ENCODE measurements at places on chromosomes 11 and 22.

DNA sequence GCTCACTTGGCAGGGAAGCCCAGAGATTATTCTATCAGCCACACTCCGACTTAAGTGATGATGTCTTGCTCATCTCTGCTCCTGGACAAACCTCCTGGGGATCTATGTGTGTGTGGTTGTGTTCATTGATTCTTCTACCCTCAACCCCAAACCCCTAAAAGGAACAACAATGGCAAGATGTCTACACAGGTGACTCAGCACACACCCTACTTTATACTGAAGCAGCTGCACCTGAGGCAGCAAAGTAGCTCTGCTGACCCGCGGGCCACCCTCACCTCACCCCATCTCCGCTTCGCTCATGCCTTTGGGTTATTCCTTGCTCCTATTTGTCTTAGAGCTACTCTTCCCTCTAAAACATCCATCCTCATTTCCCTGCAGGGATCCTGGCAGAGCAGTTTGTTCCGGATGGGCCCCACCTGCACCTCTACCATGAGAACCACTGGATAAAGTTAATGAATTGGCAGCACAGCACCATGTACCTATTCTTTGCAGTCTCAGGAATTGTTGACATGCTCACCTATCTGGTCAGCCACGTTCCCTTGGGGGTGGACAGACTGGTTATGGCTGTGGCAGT, 38.7 kb downstream of the TMEM45B start:
- H3K36me3 ChIP-seq = peaks cover 5% of the 10 kb centered on the region
- H3K27ac ChIP-seq = no peak overlapping the region
- no peaks in the 10 kb centered on the region for H3K4me1 ChIP-seq
- no peak overlapping the region for H3K4me3 ChIP-seq

GRCh38 chr22:29842740-29843139, 4.7 kb upstream of the ASCC2 start:
- H3K4me1 ChIP-seq = peaks cover 11% of the 10 kb centered on the region
- H3K27me3 ChIP-seq = no peaks in the 10 kb centered on the region
- DNase-seq = no peak
- H3K4me3 ChIP-seq = no peak overlapping the region
- no peak overlapping the region for H3K27ac ChIP-seq

- H3K27ac ChIP-seq = no peak overlapping the region
- H3K36me3 ChIP-seq = no peaks in the 10 kb centered on the region
- H3K4me3 ChIP-seq = no peak overlapping the region
- DNase-seq = no peak
- H3K27me3 ChIP-seq = peaks cover 44% of the 10 kb centered on the region
- no peaks in the 10 kb centered on the region for H3K4me1 ChIP-seq
Measured at GRCh38 chr11:64492561-64492960, 98.5 kb upstream of the SLC22A12 start.

DNA sequence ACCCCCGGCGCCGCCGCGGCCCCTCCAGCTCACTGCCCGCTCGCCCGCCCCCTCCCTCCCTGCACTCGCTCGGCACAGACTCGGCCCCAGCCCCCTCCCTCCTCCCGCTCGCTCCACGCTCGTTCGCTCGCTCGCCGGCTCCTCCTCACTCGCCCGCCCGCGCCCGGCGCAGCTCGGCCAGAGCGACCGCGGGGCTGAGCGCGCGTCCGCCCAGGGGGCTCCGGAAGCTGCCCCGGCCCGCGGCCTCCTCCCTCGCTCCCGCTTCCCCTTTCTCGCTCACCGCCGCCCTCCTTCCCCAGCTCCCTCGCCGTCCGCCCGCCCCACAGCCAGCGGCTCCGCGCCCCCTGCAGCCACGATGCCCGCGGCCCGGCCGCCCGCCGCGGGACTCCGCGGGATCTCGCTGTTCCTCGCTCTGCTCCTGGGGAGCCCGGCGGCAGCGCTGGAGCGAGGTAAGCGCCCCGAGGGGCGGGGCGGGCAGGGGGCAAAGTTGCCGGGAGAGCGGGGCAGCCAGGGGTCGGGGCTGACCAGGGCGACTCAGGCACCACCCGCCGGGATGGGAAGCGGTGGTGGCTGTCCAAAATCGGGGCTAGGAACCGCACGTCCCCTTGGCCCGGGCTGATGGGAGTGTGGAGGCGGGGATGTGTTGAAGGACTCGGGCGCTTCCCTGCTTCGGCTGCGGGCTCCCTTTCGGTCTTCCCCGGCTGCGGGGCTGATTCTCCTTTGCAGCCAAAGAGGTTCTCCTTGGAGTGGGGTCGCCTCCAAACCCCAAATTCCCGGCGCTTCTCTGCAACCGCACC, at the start of gene SEZ6L:
Gene SEZ6L (plus strand): TSS at position 148 of the 797 bp plus-strand sequence. CDS start 208 bp downstream, at position 356.
- DNase-seq = peak; percentile 82
- no peak within 1 kb of the TSS for H3K27ac ChIP-seq
- no peaks in the 10 kb centered on the region for H3K36me3 ChIP-seq
- H3K27me3 ChIP-seq = peaks cover 72% of the 10 kb centered on the region
- H3K4me3 ChIP-seq = peak within 1 kb of the TSS; percentile 62
- peaks cover 10% of the 10 kb centered on the region for H3K4me1 ChIP-seq

DNA sequence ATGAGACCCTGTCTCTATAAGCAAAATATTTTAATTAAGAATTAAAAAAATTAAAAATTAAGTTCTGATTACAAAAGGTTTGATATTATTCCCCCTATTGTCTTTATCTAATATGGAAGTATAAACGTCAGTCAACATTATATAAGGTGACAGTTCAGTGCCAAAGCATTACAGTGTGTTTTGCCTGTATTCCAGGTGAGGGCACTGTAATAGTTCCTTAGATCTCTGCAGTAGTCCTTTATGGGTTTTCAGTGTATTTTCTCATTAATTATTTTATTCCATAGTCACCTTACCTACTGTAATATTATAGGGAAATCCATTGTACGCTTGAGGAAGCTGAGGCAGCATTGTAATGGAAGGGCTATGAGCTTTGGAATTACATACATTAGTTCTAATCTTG, 33.0 kb downstream of the FAR1 start:
- H3K36me3 ChIP-seq = peaks cover 27% of the 10 kb centered on the region
- no peaks in the 10 kb centered on the region for H3K27me3 ChIP-seq
- peaks cover 4% of the 10 kb centered on the region for H3K4me1 ChIP-seq
- H3K4me3 ChIP-seq = no peak overlapping the region
- DNase-seq = no peak
- H3K27ac ChIP-seq = no peak overlapping the region

DNA sequence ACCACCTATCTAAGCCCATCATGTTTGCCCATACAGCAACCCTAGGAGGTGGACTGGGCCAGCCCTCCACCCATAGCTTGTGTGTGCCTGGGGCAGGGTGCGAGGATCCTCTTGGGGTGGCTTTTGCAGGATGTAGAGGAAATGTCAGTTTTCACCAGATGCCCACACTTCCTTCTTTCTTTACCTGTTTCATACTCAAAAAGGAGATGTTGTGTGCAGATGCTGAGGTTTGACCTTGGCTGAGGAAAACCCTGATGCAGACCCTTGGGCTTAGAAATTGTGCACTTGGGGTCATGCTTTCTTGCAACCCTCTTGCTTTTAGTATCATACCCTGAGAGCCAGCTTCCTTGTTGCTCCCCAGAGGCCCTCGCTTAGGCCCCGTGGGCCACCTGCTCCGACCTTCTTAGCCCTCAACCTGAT, 2.2 kb downstream of the HTR3A start:
- H3K27ac ChIP-seq = no peak overlapping the region
- H3K27me3 ChIP-seq = peaks cover 25% of the 10 kb centered on the region
- H3K4me3 ChIP-seq = no peak overlapping the region
- no peaks in the 10 kb centered on the region for H3K4me1 ChIP-seq
- H3K36me3 ChIP-seq = no peaks in the 10 kb centered on the region

DNA sequence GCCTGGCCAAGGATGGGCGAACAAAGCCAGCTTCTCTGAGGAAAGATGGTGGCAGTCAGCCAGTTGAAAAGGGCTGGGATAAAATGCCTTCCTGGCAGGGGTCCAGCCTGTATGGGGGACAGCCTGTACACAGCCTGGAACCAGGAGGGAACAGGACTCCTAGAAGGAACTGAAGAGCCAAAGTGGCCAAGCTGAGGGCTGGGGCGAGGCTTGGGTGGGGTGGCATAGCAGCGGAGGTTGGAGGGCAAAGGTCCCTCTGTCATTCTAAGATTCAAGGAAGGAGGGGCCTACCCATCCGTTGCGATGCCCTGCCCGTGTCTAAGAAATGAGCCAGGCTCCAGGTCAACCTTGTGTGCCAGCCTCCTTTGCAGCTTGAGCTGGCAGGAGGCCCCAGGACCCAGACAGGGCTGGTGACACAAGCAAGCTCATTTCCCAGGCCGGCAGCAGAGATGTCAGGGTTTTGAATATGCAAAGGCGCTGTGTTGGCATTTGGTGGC, 22.6 kb downstream of the FADD start:
- H3K27me3 ChIP-seq = peaks cover 6% of the 10 kb centered on the region
- H3K27ac ChIP-seq = no peak overlapping the region
- H3K4me3 ChIP-seq = no peak overlapping the region
- H3K4me1 ChIP-seq = peaks cover 12% of the 10 kb centered on the region

- no peaks in the 10 kb centered on the region for H3K4me1 ChIP-seq
- no peak overlapping the region for H3K27ac ChIP-seq
- H3K27me3 ChIP-seq = no peaks in the 10 kb centered on the region
- peaks cover 5% of the 10 kb centered on the region for H3K36me3 ChIP-seq
- no peak for DNase-seq
Measured at GRCh38 chr11:16043617-16044016, 312.7 kb downstream of the SOX6 start.

DNA sequence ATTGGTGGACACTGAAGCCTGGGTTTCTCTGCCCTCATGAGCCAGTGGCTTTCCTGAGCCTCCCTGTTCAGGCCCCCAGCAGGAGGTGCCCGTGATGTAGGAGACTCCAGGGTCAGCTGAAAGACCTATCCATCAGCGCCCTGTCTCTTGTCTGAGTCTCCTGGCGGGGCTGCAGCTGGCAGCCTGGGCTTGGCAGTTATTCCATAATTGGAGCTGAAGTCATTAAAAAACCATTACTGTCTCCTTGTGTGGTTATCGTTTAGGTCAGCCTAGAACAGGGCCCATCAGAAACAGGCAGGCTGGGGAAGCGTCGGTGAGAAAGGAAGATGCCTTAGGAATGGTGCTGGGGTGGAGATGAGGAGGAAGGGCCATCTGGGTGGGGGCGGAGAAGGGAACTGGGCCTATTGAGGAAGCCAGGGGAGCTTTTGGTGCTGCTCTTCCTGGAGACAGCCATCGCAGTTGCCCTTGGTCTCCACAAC, 5.0 kb downstream of the TUB start:
- no peak for DNase-seq
- H3K27me3 ChIP-seq = no peaks in the 10 kb centered on the region
- no peak overlapping the region for H3K27ac ChIP-seq
- H3K36me3 ChIP-seq = no peaks in the 10 kb centered on the region

DNA sequence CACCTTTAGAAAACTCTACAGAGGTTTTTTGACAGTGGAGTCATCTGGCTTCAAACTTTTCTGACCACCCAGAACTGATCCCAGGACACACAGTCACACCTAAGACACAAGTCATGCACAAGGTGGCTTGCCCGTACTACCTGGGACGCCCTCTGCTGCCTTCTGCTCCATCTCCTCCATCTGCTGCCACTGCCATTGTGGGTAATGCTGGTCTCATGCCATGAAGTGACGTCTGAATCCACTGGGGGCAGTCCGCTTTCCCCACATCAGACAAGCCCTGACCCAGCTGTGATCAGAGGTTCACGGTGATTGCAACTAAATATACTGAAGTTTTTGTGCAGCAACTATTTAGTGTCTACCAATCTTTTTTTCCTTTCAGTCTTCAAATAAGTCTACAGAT, 5.4 kb upstream of the NDUFS8 start:
- H3K4me3 ChIP-seq = no peak overlapping the region
- peaks cover 8% of the 10 kb centered on the region for H3K36me3 ChIP-seq
- DNase-seq = no peak
- no peaks in the 10 kb centered on the region for H3K27me3 ChIP-seq
- H3K4me1 ChIP-seq = peaks cover 52% of the 10 kb centered on the region

DNA sequence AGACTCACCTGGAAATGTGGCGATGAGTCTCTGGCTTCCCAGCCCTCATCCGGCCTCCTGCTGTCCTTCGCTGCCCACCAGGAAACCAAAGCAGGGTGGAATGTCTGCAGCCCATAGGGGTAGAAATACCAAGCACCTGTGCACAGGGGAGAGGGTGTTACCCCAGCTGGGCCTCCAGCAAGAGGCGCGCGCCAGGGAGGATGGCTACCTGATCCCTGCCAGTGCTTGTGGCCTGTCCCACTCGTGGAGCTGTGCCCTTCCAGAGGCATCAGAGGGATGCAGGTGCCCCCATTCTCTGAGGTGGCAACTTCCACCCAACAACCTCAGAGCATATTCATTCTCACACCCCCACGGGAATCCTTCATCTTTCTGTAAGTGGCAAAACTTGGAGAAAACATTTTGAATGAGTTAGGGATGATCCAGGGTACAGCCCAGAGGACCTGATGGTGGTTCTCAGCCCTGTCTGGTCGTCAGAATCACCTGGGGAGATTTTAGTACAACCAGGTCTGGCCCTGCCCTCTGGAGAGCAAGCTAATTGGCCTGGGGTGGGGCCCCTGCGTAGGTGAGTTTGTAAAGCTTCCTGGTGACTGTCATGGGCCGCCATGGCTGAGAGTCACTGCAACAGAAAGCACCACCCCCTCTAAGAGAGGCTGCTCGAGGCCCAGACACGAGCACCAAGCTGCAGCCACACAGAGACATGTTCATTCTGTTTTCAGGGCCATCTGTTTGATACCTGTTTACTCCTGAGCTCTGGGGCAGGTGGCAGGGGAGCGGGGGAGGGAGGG, 9.9 kb downstream of the SUN2 start:
- H3K4me3 ChIP-seq = no peak overlapping the region
- H3K27ac ChIP-seq = no peak overlapping the region
- H3K4me1 ChIP-seq = no peaks in the 10 kb centered on the region
- H3K27me3 ChIP-seq = no peaks in the 10 kb centered on the region
- DNase-seq = no peak
- peaks cover 54% of the 10 kb centered on the region for H3K36me3 ChIP-seq

GRCh38 chr11:73184953-73185671, 33.0 kb upstream of the P2RY2 start:
- no peak overlapping the region for H3K4me3 ChIP-seq
- H3K36me3 ChIP-seq = no peaks in the 10 kb centered on the region
- H3K4me1 ChIP-seq = peaks cover 25% of the 10 kb centered on the region
- H3K27me3 ChIP-seq = peaks cover 6% of the 10 kb centered on the region
- DNase-seq = no peak
- H3K27ac ChIP-seq = no peak overlapping the region

- H3K4me3 ChIP-seq = no peak overlapping the region
- H3K27me3 ChIP-seq = no peaks in the 10 kb centered on the region
- no peak overlapping the region for H3K27ac ChIP-seq
- H3K4me1 ChIP-seq = peaks cover 3% of the 10 kb centered on the region
- H3K36me3 ChIP-seq = no peaks in the 10 kb centered on the region
- no peak for DNase-seq
Measured at GRCh38 chr22:36086629-36087254, 58.1 kb upstream of the RBFOX2 start.

DNA sequence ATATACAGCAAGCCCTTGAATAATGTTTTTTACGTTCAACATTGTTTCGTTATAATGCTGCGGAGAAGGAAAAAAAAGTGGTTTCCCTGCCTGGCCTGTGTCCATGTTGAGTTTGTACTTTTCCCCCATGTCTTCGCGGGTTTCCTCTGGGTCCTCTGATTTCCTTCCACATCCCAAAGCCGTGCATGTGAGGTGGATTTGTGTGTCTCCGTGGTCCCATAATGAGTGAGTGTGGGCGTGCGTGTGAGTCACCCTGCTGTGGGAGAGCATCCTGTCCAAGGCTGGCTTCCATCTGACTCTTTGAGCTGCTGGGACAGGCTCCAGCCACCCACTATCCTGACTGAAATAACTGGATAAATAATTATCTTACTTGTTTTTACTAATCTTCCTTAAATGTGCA, 29.6 kb upstream of the SNX19 start:
- no peak overlapping the region for H3K27ac ChIP-seq
- peaks cover 34% of the 10 kb centered on the region for H3K27me3 ChIP-seq
- no peaks in the 10 kb centered on the region for H3K36me3 ChIP-seq
- no peak overlapping the region for H3K4me3 ChIP-seq
- no peak for DNase-seq

GRCh38 chr22:26658671-26659478, 1.5 kb downstream of the MIAT start:
- H3K27ac ChIP-seq = peak overlapping the region; percentile 84
- H3K4me1 ChIP-seq = peaks cover 19% of the 10 kb centered on the region
- H3K27me3 ChIP-seq = peaks cover 30% of the 10 kb centered on the region
- peak; percentile 90 for DNase-seq
- no peaks in the 10 kb centered on the region for H3K36me3 ChIP-seq
- H3K4me3 ChIP-seq = peak overlapping the region; percentile 71
